Left colon (tissue), 2 donors: ENCODE measurements at places on chromosomes 6 and 20. TPM values are rescaled to one million over a fixed set of nuclear protein-coding genes. Genes with fewer than 3 reads are reported as not detected.

FHL5 gene
- total RNA-seq: 3.4 TPM

NOX3 gene
- total RNA-seq: not detected

SHLD1 gene
- 10.5 TPM for total RNA-seq

SIRPB2 gene
- 2.4 TPM for total RNA-seq

HMGN3 gene
- total RNA-seq: 37.1 TPM

FAM83C gene
- not detected for total RNA-seq

SLC35A1 gene
- total RNA-seq: 47.2 TPM

HLA-DQB1 gene
- 39.3 TPM for total RNA-seq

MROH8 gene
- total RNA-seq: 2.3 TPM

CALHM6 gene
- 4.2 TPM for total RNA-seq

DNAH8 gene
- total RNA-seq: not detected

TULP1 gene
- total RNA-seq: not detected

BFSP1 gene
- 0.34 TPM for total RNA-seq

MTFR2 gene
- 1.2 TPM for total RNA-seq

DNA sequence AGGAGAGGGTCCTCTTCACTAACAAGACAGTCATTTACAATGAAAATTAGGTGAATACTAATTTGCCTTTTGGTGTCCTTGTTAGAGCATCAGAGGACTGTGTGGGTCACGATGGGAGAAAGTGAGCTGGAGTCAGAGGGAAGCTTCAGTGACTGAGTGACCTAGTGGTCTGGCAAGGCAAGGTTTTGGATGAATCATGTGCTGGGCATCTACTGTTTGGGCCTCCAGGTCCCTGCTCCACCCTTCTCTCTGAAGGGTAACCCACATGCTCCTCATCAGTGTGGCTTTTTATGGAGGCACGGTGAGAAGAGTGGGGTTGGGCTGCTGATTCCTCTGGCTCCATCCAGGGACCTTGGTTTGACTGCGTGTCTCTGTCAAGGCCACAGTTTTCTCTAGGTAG is 60.5 kb upstream of the EXOC2 start:
- no peak for DNase-seq

DNA sequence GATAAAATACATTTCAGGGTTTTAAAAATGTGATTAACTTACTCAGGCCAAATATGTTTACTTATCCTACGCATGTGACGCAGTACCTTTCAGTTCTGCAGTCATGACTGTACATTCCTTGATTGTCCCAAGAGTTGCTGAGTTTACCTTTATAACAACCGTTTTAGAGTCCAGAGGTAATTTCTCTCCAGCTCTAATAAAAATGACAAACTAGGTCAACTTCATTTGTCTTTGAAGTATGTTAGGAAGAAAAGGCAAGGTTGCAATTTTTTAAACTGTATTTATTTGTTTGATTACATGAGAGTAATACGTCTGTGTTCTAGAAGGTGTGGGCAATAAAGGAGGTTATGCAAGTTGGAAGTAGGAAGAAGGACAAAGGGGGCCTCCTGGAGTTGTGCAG is 38.6 kb upstream of the UBR2 start:
- DNase-seq: no peak

DNA sequence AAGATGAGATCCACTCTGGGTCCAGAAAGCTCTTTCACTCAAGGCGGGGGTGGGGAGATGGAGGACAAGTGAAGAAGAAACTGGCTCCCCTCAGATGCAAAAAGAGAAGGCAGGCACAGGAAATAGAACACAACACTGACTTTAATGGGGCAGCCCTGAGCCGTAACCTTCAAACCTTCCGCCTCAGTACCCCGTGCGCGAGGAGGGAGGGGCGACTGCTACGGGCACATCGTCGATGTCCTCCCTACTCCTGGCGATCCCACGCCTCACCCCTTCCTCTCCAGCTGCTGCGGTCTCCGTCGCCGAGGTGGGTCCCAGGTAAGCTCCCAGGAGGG is 3.9 kb downstream of the SPEF1 start:
- no peak for DNase-seq

DNA sequence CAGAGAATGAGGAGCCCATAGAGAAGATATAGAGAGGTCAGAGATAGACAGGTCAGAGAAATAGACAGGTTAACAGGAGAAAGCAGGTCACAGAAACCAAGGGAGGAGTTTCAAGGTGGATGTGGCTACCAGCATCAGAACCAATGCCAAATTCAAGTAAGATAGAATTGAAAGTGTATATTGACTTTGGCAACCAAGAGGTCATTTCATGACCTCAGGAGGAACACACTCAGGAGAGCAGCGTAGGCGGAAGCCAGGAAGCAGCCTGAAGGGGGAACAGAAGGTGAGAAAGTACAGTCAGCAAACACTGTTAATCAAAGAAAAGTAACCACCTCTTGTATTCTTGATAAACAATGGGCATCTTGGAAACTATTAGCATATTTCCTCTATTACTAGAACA is 33.9 kb upstream of the ALDH8A1 start:
- no peak for DNase-seq

- no peak for DNase-seq
Measured at GRCh38 chr6:16141514-16141913, 12.6 kb downstream of the MYLIP start.

GRCh38 chr6:94389218-94389617 is 969.9 kb upstream of the EPHA7 start:
- no peak for DNase-seq

DNA sequence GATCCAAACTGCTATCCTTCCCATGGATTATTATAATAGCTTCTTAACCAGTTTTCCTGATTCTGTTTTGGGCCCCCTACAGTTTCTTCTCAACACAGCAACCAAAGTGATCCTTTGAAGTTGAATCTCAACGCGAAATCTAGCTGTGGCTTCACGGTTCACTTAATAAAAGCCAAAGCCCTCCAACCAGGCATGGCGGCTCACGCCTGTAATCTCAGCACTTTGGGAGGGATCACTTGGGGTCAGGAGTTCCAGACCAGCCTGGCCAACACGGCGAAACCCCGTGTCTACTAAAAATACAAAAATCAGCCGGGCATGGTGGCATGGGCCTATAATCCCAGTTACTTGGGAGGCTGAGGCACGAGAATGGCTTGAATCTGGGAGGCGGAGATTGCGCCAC is 3.3 kb downstream of the RMND1 start:
- DNase-seq: no peak

DNA sequence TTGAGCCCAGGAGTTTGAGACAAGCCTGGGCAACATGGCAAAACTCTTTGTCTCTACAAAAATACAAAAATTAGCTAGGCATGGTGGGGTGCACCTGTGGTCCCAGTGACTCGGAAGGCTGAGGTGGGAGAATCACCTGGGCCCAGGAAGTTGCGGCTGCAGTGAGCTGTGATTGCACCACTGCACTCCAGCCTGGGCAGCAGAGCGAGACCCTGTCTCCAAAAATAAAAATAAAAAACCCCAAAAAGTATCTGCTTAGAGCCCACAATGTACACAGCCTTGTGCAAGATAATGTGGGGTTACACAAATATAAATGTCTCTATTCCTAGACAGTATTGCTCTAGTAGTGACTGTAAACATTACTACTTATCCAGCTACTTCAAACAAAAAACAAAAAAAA is 5.9 kb downstream of the ESF1 start:
- no peak for DNase-seq

GRCh38 chr20:19423900-19424620 is 211.6 kb downstream of the SLC24A3 start:
- DNase-seq: no peak

DNA sequence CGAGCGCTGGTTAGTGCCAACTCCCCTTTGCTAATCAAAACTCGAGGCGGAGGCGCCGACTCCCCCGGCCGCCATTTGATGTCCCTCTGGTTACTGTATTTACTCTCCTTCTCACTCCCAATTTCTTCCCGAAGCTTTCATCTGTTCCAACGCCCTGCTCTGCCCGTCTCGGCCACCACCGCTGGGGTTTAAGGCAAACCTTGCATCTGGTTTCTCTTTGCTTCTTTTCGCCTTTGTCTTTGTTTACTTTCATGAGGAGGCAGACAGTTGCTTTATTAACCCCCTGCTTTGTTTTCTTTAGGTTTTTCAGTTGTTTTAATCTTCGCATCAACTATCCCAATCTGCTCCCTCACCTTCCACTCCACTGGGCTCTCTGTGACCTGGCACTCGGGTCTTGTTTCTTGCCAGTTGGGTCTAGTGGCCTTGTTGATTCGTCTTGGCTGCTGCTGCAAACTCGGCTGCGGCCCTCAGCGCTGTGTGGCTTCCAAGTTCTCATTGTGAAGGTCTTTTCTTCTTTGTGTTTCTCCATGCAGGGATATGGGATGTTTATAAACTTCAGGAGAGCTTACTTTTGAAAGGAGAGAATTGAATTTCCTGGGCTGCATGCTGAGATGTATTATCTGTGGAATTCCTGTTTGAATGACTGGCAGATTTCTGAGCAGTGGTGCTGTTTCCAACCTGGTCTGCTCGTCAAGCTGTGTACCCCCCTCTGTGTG is 155.1 kb downstream of the CDC5L start:
- no peak for DNase-seq

DNA sequence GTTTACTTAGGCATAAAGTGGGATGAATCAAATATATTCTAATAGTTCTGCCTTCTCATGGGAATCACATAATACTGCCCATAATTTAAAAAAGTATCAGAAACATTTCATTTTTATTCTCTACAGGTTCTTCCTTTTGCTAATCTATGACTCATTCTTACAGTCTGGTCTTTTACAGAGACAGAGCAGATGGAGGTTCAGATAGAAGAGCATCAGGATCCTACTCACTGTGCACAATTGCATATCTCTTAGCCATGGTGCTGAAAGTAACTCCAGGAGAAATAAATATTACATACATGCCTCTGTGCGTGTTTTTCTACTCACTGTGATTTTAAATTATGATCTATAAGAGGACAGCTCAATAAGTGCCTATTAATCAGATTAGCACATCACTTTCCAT is 16.3 kb upstream of the OR2B6 start:
- DNase-seq: no peak

DNA sequence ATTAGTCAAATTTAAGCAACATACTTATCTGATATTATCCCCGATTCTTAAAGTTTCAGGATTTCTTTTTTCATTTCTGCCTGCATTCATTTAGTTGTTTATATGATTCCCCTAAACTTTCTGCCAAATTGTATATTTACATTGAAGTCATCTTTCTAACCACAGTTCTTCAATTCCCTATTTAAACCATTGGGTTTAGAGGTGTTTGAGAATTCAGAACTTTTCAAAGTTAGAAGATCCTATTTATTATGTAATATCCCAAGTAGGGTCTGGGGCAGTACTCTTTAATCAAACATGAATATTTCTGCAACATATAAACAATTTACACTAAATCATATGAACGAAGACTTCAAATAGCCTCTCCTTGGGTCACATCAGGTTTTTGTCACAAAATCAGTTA is 52.9 kb downstream of the KLHL31 start:
- DNase-seq: no peak

GRCh38 chr6:52201046-52201445 is 14.9 kb downstream of the IL17A start:
- no peak for DNase-seq

- no peak for DNase-seq
Measured at GRCh38 chr6:1890071-1890470, 280.4 kb downstream of the FOXC1 start.

- DNase-seq: no peak
Measured at GRCh38 chr20:32685541-32686529, 12.1 kb upstream of the C20orf203 start.

GRCh38 chr6:104718672-104719071 is 141.0 kb downstream of the HACE1 start:
- DNase-seq: no peak

DNA sequence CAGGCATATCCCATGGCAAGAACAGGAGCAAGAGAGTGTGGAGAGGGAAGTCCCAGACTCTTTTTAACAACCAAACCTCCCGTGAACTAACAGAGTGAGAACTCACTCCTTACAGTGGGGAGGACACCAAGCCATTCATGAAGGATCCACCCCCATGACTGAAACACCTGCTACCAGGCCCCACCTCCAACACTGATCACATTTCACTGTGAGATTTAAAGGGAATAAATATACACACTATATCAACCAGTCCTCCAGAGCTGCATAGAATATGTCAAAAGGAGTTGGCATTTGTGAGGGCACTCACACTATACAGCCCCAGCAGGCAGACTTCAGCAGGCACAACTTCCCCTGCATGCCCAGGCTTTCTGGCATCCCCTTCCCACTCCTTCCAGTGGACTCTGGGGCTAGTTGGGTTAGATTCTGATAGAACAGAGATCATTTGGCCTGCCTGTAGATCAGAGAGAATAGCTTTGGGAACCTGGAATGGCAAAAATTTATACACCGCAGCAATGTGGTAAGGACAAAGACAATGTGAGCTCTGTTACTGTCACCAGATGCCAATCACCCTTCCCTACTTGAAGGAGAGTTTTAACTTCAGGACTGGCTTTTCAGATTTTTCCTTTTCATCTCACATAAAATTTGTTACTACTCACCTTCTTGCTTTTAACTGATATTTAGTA is 25.2 kb upstream of the TENT5A start:
- DNase-seq: no peak

GRCh38 chr6:77034161-77034560 is 429.1 kb downstream of the HTR1B start:
- no peak for DNase-seq

GRCh38 chr6:116766506-116767176 is 1.1 kb upstream of the FAM162B start:
- DNase-seq: no peak

DNA sequence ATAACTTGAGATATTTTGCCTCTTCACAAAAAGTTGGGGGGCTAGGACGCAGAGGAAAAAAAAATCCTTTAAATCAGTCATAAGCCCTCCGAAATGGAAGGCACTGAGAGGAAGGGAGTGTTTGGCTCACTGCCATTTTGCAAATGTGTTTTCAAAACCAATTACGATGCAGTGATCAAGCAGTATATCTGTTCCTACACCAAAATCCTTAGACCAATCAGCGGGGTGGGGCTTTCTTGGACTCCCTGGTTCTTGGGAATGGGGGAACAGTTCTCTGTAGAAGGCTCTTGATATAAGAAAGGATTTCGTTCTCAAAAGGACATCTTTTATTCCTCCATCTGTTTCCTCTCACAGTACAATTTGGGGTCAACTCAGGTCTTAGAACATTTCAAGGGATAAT is 478.6 kb upstream of the JARID2 start:
- DNase-seq: no peak

GRCh38 chr20:45223136-45223535 is 2.0 kb downstream of the SEMG2 start:
- DNase-seq: no peak

GRCh38 chr20:32682508-32682987 is 8.8 kb upstream of the C20orf203 start:
- DNase-seq: no peak

- DNase-seq: no peak
Measured at GRCh38 chr6:113481910-113482309, 375.2 kb upstream of the MARCKS start.
